ENCODE measurements at places on chromosomes 3 and 15.

- DNase-seq, result no peak
Observed at GRCh38 chr15:39573844-39574243, 7.0 kb upstream of the THBS1 start.

DNA sequence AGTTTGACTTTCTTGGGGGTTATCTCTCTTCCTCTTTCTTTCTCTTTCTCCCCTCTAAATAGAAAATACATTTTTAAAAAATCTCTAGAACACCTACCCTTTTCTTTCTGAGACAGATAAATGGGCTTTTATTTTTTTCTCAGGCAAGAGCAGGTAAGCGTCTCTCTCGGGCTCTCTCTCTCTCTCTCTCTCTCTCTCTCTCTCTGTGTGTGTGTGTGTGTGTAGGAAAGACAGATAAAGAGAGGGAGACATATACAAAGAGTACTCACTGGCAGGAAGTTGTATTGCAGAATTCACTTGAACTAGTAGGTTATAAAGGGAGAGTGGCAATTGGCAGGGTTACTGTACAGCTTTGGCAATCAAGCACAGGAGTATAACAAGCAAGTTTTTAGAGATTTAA lies 118.1 kb upstream of the LSAMP start:
- no peak for DNase-seq

GRCh38 chr15:52683580-52683979 lies 4.4 kb upstream of the ATOSA start:
- no peak for DNase-seq

- DNase-seq, result no peak
Observed at GRCh38 chr15:80006946-80007345, 36.0 kb upstream of the BCL2A1 start.

- no peak for DNase-seq
Observed at GRCh38 chr3:10292505-10293419, at the start of gene GHRL. GHRL (minus strand) TSS chr3:10292947; CDS start chr3:10290180, 2,767 bp downstream.

GRCh38 chr3:47849699-47850563 lies 47.0 kb downstream of the DHX30 start:
- no peak for DNase-seq

DNA sequence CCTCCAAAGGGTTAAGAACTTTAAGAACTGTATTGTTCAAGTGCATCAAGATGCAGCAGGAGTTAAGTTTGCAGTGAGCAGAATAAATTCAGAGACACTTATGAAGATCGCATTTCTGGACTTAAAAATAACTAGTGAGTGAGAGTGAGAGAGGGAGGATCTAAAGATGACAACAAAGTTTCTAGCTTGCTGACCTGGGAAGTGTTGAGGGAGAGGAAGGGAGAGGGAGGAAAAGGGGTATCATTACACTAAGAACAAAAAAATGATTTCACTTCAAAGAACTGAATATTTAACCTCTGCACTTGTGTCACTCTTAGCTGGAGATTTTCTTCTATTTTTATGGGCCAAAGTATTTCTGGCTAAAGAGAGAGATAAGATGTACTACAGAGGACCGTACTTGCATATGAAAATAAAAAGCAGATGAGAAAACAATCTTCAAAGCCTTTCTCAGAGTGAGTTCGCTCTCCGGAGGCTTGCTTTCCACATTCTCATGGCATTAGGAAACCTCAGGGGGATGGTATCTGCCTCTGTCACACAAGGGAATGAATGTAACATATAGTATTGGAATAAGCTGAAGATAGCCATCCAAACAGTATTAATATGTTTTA lies 91.4 kb upstream of the TJP1 start:
- DNase-seq, result no peak

Data from cortex of kidney (tissue), 1 donor.